ENCODE measurements at places on chromosomes 6 and 20.

DNA sequence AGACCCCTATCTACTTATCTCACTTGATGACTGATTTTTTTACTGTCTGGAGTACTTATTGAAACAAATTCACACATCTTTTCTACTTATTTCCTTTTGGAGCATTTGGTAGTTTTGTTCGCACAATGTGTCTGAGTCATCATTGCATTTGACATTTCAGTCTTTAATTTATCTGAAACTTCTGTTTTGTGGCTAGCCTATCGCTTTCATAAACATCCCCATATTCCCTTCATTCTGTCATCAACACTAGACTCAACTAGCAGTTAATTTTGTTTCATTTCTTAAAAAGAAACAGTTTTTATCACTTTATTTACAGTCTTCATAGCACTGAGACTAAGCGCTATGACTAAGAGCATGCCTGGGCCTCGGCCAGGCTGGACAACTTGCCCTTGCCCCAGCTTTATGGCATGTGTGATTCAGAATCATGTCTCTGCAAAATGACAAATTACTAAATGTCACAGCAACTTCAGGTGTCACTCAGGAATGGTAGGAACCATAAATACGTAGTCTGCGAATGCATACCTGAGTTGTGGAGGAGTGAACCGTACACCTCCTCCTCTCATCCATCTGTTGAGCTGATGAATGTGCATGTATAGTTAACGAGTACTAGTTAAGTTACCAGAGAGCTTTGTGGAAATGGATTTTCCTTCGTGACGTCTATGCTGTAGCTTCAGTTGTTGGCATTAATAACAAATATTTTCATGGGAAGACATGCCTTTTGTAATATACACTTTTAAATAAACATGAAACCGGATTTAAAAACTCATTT is 16.2 kb downstream of the L3MBTL3 start:
- peak; percentile 62 for DNase-seq

DNA sequence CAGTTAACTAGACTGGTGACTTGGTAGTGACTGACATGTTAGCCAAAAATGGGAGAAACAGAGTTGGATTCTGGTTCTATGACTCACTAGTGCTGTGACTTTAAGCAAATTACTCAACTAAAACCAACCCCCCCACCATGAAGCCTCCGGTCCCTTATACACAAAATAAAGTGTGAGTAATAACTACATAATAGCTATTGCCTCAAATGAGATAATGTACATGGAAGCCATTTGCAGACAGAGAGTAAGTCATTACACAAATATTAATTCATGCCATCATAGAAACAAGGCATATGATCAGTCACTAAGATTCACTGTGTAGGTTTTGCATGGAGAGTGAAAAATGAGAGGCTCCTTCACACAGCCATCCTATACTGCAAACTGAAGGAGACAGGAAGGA is 111.9 kb downstream of the HIVEP2 start:
- peak; percentile 75 for DNase-seq

GRCh38 chr6:6997263-6998193 is 110.2 kb upstream of the RREB1 start:
- DNase-seq, result no peak

DNA sequence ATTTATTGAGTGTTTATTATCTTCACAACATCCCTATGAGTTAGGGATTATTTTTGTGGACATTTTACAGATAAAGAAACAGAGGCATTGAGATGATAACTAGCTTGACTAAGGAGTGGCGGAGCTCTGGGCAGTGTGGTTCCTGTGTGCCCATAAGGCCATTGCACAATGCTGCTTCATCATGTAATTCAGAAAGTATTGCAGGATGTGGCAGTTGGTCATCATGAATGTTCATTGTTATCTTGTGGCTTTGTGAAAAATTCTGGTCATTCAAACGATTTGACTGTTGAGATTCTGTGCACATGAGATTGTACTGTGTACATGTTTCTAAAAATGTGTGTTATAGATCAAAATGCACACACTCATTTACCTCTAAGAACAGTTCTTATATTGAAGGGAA is 150.8 kb downstream of the ESR1 start:
- no peak for DNase-seq

DNA sequence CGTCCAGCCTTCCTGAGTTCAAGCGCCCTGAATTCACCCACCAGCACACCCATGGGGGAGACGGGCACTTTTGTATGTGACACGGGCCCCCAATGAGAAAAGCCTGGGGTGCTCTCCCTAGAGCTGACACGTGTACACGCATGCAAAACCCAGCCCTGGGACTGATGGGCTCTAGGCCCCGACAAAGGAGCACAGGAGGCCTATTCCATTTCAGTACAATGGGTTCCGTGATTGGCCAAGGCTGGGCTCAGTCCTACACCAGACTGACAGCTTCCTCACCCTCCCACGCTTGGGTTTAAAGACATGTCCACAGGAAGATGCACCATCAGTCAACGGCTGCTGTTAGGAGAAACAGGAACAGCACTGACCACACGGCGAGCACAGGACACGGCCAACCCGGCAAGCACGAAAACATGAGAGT is 8.8 kb downstream of the ZBTB46 start:
- DNase-seq, result no peak

GRCh38 chr20:53210931-53211330 is 238.8 kb downstream of the TSHZ2 start:
- DNase-seq, result no peak

Measured in CD4-positive, alpha-beta T cell treated with Interleukin-4 for 4 hours (primary cell).